ENCODE measurements at places on chromosomes 12 and 14.

DNA sequence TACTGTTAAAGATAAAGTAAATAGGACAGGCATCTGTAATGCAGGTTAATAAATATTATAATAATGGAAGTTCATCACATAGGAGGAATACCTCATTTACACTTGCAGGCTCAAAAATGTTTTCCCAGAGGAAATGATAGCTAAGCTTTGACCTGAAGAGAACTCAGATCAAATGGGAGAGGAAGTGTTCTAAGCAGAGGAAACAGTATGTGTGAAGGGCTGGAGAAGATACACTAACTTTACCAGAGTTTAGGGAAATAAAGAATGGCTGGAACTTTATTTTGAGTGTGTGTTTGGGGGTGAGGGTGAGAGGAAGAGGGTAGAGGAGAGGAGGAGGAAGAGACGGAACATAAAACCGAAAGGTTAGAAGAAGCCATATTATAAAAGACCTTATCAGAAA is 34.0 kb upstream of the AP4S1 start:
- DNase-seq, result no peak

GRCh38 chr12:103975368-103975767 is 9.7 kb downstream of the TDG start:
- peak; percentile 46 for DNase-seq

DNA sequence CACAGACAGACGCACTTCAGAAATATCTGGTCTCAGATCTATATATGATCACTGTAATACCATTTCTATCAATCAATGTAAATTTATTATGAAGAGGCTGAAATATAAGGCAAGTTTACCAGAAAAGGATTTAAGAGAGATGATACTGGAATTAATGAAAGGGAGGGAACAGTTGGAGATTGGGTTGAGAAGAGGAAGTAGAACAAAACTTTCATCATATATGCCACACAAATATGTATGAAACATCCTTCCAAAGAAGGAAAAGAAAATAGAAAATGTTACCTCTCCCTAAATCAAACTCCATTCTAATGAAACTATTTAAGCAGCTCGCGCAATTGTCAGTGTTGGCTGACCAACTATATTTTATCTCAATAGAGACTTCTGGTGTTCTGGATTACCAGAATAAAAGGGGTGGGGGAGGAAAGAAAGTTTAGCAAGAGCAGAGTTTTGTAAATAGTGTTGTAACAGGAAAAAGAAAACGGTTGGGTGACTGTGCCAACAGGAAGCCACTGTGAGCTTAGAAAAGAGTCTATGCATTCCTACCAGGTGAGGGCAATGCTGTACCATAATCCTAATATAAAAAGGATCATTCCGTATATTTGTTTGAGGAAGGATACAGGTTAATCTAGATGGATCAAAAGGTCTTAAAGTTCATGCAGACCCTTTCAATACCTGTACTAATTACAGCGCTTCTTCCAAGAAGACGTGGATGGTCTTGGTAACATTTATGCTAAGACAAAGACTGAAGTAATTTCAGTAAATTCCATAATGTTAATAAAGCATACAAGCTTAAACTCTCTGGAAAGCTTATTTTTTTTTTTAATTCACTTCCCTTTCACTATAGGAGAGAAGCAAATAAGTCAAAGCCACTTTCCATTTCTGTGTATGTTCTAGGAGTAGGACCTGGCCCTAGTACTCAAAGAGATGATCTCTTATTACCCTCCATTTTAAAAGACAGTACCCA is 14.5 kb upstream of the LLPH start:
- peak; percentile 71 for DNase-seq

- DNase-seq, result no peak
Measured at GRCh38 chr14:51022769-51023168, 72.1 kb downstream of the TRIM9 start.

GRCh38 chr12:65164774-65165173 is 4.6 kb upstream of the LEMD3 start:
- DNase-seq, result no peak

DNA sequence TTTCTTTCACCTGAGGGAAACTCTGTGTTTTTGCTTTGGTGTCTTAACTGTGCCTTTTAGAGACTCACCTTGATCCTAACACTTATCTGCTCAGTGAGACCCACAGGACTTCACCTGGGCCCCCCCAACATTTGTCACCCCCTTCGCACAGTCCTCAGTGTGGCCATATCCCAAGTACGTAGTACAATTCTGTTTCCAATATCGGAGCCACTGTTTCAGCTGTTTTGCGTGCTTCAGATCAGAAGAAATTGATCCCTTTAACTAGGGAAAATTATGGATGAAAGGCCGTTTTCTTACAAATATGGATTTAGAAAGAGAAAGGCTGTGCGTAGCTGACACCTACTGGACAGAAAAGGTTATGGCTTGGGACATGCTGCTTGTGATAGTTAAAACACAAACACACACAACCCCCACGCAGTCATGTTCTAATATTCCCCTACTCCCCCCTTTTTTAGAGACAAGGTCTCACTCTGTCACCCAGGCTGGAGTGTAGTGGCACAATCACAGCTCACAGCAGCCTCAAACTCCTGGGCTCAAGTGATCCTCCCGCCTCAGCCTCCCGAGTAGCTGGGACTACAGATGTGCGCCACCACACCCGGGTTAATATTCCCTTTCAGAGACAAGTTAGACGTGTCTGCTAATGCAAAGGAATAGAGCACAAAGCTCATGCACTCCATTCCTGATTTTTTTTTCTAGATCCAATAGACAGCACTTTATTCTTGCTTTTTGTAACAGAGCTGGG is 3.6 kb upstream of the SLC7A8 start:
- peak; percentile 66 for DNase-seq

DNA sequence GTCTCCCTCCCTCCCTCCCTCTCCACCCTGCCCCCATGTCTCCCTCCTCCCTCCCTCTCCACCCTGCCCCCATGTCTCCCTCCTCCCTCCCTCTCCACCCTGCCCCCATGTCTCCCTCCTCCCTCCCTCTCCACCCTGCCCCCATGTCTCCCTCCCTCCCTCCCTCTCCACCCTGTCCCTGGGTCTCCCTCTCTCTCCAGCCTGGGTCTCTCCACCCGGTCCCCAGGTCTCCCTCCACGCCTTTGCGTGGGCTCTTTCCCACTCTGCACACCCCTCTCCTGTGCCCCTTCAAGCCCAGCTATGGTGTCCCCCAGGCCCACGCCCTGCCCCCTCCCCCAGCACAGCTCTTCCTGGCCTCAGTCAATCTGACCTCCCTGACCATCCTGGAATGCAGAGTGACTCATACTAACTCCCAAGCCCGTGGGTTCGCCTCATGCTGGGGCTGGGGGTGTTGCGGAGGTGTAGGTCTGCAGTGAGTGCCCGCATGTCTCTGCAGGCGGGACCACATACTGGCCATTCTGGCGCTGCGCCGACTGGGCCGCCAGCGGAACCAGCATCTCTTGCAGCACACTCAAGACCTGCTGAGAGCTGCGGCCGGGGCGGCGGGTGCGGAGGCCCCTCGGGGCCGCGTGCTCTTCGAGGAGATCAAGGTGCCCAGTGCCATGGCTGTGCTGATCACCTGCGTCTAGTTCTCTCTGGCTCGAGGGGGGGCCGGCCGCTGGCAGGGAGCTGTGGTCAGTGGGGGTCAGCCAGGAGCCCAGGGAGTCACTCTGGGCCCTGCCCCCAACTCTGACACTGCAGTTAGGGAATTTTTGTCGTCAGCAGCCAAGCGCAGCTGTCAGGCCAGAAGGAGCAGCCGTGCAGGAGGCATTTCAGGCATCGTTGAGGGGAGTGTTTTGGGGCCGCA is 13.5 kb upstream of the TNFAIP2 start:
- DNase-seq, result peak; percentile 93
